Esophagus squamous epithelium (tissue), 5 donors: ENCODE measurements at places on chromosomes 5 and 9. TPM values are rescaled to one million over a fixed set of nuclear protein-coding genes. Genes with fewer than 3 reads are reported as not detected.
A peak's percentile ranks its signal among the peaks of the same experiment; 100 is the strongest.

The ALDOB gene
- not detected for total RNA-seq

The FREM1 gene
- 0.09 TPM for total RNA-seq

The FSD1L gene
- total RNA-seq, result 1.8 TPM

DNA sequence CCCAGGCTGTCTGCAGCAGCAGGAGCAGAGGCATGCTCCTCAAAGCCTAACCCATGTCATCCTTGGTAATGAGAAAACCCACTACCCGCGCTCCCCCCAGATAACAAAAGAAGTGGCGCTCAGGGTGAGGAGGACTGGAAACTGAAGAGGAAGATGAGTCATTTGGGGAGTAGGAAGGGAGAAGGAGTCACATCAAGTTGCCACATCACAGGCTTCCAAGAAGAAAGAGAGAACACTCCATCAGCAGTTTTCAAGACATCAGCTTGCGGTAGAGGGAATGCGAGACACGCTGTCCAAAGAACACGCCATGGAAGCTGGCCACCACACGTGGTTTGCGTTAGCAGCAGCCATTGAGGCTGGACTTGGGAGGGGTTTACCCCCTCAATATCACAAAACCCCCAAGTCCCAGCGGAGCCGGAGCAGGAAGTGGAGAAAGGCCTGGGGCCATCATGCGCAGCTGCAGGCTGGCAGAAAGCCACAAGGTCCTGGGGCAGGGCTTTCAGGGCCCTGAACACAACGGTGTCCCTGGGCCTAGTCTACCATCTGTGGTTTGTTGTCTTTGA, 41.5 kb downstream of the SH3PXD2B start:
- DNase-seq, result peak; percentile 24
- no peaks in the 10 kb centered on the region for H3K27me3 ChIP-seq
- peaks cover 54% of the 10 kb centered on the region for H3K4me1 ChIP-seq
- H3K4me3 ChIP-seq, result no peak overlapping the region
- H3K36me3 ChIP-seq, result no peaks in the 10 kb centered on the region

DNA sequence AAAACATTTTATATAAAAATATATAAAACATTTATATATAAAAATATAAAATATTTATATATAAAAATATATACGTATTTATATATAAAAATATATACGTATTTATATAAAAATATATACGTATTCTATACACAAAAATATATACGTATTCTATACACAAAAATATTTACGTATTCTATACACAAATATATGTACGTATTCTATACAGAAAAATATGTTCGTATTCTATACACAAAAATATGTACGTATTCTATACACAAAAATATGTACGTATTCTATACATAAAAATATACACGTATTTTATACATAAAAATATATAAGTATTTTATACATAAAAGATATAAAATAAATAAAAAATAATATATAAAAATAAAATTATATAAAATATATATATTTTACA, 323.6 kb downstream of the HCN1 start:
- DNase-seq, result no peak
- H3K36me3 ChIP-seq, result no peaks in the 10 kb centered on the region
- no peaks in the 10 kb centered on the region for H3K27me3 ChIP-seq

GRCh38 chr5:119176785-119177184, 105.9 kb downstream of the DMXL1 start:
- DNase-seq, result no peak
- H3K36me3 ChIP-seq, result no peaks in the 10 kb centered on the region
- no peaks in the 10 kb centered on the region for H3K27me3 ChIP-seq
- no peaks in the 10 kb centered on the region for H3K4me1 ChIP-seq
- no peak overlapping the region for H3K4me3 ChIP-seq
